ENCODE measurements at places on chromosomes 2 and 18.

- DNase-seq: no peak
Observed at GRCh38 chr2:241163601-241164118, 13.4 kb downstream of the PPP1R7 start.

- no peak for DNase-seq
Observed at GRCh38 chr18:35324926-35325655, 19.1 kb downstream of the ZNF24 start.

DNA sequence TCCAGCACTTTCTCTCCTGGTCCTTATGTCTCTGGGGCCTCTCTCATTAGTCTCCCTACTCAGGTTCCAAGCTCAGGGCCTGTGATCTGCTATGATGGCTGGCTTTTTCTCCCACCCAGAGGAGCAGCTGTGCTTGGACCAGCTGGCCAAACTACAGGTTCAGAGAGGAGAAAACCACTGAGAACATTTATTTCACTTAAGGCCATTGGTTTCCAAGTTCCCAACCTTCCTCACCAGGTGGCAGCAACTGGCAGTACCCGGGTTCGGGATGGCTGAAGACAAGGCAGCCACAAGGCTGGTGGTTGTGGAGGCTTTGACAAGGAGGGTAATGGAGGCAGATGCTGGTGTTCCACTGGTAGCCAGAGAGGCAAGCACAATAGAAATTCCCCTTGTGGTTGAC lies 29.9 kb upstream of the SELENOI start:
- no peak for DNase-seq

DNA sequence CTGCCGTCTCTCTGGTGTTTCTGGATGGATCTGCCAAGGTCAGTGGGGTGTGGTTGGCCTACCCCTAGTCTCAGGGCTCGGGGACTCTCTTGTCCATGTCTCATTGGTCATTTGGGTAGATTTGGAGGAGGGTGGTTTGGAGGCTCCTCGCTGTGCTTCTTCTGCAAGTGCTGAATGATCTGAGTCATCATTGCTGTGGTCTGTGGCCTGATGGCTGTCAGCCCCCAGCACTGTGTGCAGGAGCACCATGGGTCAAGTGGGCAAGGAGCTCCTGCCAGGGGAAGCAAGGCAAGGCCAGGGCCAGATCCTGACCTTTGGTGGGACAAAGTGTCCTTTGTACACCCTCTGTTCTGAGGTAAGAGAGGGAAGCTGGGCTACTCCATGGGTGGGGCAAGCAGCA lies 221.8 kb downstream of the FHOD3 start:
- DNase-seq: no peak

DNA sequence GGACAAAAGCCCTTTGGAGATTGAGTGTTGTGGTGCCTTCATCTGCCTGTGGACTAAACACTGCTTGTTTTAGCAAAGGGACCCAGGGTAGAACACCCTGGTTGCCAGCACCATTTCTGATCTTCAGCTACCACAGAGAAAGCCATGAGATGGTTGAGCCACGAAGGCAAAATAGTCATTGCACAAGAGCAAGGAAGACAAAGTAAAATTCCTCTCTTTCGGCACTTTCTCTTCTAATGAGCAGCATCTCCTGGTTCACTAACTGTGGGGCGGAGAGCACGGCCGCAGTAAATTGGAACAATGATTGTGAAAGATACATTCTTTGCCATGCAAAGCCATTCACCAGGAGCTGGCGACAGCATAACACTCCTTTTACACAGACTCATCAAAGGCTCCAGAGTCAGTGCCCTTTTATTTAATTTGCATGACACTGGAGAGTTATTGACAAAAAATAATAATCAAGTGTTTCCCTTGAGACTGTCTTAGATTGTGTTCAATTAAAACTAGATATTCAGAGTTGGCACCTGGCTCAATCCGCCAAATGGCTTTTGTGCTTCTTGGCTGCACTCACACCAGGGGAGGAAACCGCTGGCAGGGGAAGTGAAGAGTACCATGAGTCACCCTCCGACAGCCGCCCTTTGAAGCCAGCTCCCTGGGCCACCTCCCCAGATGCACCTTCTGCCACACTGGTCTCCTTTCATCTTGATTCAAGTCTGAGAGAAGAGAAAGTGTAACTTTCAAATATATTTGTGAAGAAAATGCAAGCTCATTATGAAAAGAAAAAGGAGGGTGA lies 100.5 kb upstream of the MEIS1 start:
- no peak for DNase-seq

DNA sequence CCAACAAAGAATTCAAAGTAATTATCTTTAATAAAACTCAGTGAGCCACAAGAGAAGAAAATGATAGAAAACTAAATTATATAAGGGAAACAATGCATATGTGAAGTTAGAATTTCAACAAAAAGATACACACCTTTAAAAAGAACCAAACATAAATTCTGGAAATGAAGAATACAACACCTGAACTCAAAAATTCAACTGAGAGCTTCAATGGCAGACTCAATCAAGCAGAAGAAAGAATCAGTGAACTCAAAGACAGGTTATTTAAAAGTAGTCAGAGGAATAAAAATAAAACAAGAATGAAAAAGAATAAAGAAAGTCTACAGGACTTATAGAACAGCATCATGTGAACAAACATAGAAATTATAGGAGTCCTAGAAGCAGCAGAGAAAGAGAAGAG lies 73.4 kb downstream of the L3MBTL4 start:
- DNase-seq: no peak

DNA sequence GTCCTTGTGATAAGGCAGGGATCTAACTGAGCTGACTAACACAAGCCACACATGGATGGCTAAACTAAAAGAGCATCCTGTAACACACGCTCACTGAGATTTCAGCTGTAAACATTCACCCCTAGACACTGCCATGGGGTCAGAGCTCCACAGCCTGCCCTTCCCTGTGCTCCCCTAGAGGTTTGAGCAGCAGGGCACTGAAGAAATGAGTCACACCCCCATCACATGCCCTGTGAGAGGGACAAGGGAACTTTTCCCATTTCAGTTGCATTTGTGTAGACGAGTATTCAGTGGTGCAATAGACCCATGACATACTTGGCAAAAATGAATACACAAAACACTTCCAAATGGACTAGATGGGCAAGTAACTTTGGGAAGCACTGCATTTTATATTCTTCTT lies 402.4 kb upstream of the LRRTM1 start:
- DNase-seq: no peak

- DNase-seq: no peak
Observed at GRCh38 chr18:36337679-36338402, 40.3 kb downstream of the FHOD3 start.

GRCh38 chr2:224885836-224886547 lies 156.3 kb downstream of the DOCK10 start:
- no peak for DNase-seq

GRCh38 chr18:79875931-79876461 lies 75.5 kb downstream of the SLC66A2 start:
- no peak for DNase-seq

- DNase-seq: no peak
Observed at GRCh38 chr2:136251197-136251884, 133.4 kb upstream of the CXCR4 start.

DNA sequence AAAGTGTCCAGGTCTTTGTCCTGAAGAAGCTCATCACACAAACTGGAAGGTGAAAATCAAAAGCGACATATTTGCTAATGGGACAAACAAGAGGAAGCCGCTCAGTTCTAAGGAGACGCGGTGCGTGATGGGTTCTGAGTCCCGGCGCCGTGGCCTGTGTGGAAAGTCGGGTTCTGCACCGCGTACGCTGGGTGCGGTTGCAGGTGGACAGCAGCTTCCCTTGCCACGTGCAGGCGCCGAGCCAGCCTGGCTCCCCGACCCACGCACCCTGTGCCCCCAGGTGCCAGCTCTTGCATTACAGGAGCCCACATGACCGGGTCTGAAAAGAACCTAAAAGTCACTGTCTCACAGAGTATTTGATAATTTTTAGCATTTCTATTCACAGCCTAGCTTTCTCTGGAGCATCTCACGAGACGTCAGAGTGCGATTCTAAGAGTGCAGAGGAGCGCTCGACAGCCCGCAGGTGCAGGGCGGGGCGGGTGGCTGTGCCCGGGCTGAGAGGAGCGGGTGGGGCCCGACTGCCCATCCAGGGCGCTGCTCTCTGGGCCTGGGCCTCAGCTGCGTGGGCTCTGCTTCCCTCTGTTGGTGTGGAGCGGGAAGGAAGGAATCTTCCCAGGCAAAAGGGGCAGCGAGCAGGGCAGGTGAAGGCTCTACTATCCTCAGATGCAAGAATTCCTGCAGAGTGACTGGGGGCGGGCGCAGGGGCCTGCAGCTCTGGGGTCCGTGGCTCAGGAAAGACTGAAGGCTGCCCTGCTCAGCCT lies 39.4 kb downstream of the MYT1L start:
- DNase-seq: no peak

DNA sequence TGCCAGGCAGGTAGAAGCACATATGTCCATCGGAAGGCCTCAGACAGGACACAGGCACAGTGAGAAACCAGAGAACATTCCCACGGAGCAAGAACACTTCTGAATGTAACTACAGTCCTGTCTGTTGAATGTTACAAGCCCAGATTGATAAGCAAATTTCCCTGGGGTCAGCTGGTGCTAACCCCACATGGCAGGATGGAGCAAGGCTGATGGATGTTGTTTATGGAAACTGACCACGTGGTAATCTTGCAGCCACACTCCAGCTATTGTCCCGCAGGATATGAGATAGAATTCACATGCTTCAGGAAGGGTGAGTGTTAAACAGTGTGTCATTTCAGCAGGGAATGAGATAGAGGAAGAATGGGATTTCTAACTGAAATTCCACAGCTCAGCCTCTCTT lies 138.8 kb upstream of the COPS8 start:
- no peak for DNase-seq
